Central memory CD8-positive, alpha-beta T cell (primary cell): ENCODE measurements at places on chromosomes 6 and 20.

DNA sequence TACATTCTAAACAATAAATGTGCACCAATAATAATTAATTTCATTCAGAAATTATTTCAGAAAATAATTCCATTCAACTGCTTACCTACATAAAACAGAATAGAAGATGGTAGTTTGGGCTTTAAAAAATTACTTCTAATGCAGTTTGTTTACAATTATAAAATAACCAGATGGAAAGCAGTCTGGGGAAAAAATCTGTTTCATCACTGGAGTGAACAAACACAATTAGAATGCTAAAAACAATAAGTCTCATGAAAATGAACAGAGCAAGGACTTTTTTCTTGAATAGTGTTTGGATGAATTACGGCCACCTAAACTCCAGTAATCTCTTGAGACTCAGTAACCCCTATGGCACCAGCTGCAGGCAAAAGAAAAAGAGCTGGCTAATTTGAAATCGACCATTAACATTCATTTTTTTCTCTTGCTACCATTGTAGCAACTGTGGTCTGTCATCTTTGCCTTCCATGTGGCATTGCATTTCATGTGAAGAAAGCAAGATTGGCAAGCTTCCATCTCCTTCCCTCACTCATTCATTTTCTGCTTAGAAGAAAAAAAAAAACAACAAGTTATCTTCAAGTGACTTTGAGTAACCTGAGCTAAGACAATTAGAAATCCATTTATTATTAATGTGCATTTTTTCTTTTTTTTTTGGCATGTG is 88.4 kb upstream of the CEP85L start:
- no peak overlapping the region for H3K4me3 ChIP-seq
- H3K27ac ChIP-seq = no peak overlapping the region
- DNase-seq = no peak
- peaks cover 8% of the 10 kb centered on the region for H3K27me3 ChIP-seq

DNA sequence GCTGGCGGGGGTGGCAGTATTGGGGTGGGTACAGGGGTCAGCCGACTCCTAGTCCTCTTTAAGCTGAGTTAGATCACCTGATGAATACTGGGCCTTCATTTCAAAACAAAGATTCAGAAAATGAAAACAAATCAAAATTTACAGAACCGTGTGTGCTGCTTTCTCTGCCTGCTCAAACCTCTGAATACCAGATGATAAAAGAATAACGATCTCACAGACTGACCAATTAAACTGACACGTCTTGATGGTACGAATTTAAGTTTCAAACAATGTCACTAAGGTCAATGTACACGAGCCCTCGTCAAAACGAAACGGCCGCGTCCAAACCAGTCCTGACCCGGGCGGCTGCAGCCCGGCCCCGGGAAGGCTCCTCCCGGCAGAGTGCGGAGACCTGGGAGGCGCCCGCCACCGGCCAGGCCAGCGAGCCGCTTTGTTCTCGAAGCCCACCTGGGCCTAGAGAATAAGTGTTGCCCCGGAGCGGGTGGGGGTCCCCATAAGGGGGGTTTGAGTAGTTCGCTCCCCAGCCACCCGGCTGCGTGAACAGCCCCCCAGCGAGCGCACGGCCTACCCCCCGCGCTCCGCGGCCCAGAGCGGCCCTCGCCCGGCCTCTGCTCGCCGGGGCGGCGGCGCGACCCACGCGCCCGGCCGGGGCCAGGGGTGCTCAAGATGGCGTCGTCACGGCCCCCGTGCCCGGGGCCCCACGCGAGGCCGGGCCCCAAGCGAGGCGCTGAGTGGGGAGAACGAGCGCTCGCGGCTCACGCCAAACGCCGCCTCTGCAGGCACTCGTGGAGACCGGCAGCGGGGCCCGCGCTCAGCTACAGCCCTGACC is 728 bp downstream of the PSMA7 start:
- peaks cover 56% of the 10 kb centered on the region for H3K36me3 ChIP-seq
- H3K27me3 ChIP-seq = no peaks in the 10 kb centered on the region
- no peak for DNase-seq

- no peaks in the 10 kb centered on the region for H3K27me3 ChIP-seq
- no peak overlapping the region for H3K4me3 ChIP-seq
- no peaks in the 10 kb centered on the region for H3K36me3 ChIP-seq
- no peak overlapping the region for H3K27ac ChIP-seq
- H3K4me1 ChIP-seq = no peaks in the 10 kb centered on the region
Measured at GRCh38 chr6:69022993-69023392, 387.9 kb downstream of the ADGRB3 start.

- H3K27me3 ChIP-seq = no peaks in the 10 kb centered on the region
- peaks cover 5% of the 10 kb centered on the region for H3K36me3 ChIP-seq
- no peak overlapping the region for H3K4me3 ChIP-seq
- H3K27ac ChIP-seq = no peak overlapping the region
- DNase-seq = no peak
Measured at GRCh38 chr6:116206231-116206903, 47.5 kb downstream of the TSPYL4 start.

DNA sequence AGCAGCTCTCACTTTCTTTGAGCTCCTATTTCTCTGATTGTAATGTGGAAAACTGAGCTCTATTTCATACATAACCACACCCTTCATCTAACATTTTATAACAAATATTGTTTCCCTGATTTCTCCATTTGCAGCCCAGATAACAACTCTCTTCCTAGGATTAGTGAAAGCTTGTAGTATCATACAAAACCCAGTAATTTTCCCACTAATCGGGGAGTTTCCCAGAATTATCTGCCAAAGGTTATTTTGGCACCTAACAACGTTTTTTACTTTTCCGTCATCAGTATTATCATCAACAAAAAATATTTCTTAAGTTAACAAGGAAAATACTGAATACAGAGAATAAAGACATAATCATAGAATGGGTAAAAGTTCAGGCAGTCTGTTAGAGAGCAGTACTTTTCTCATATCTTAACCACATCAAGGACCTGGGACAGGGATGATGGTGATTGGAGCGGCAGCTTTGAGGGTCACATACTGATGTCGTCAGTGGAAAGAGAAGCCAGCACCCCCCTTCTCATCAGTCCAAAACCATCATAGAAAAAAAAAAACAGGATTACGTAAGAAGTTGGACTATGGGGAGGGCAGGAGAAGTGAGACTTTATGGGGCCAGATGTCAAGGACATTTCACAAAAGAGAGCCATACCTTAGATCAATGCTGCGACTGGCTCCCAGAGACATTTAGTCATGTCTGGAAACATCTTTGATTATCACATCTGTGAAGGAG is 166.1 kb upstream of the TNFAIP3 start:
- no peak for DNase-seq
- H3K4me1 ChIP-seq = peaks cover 20% of the 10 kb centered on the region
- peaks cover 2% of the 10 kb centered on the region for H3K36me3 ChIP-seq
- peaks cover 12% of the 10 kb centered on the region for H3K27me3 ChIP-seq
- H3K4me3 ChIP-seq = no peak overlapping the region

- H3K4me3 ChIP-seq = no peak overlapping the region
- H3K27ac ChIP-seq = no peak overlapping the region
- H3K36me3 ChIP-seq = no peaks in the 10 kb centered on the region
- no peak for DNase-seq
Measured at GRCh38 chr20:3687655-3688054, 5.8 kb upstream of the ADAM33 start.

DNA sequence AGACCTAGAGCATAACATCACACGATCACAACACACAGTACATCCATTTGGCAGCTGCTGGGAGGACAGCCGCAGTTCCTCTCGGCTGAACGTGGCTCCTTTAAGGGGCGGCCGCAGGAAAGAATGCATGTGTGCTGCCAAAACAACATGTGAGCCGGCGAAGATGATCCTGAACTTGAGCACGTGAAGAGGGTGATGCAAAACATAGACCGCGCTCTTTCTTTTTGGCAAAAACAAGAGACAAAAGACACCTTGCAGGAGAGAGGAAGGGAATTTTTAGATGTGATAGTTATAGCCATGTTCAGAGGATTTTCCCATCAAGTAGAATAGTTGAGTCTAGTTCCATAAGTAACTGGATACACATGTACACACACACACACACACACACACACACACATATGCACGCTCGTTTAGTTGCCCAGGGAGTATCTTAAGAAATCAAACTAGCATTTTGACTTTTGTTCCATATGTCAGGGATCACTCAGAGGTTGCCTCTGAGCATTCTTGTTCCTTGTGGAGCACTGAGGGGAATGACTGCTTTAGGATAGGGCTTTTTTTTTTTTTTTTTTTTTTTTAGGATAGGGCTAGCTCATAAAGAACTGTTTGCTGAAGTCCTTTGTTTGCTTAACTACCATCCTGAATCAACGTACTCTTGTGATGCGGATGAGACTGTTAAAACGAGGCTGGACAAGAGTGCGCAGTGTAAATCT is 21.7 kb upstream of the RANBP9 start:
- no peak overlapping the region for H3K27ac ChIP-seq
- no peak overlapping the region for H3K4me3 ChIP-seq
- H3K36me3 ChIP-seq = no peaks in the 10 kb centered on the region

- no peak for DNase-seq
- H3K4me1 ChIP-seq = no peaks in the 10 kb centered on the region
- H3K27ac ChIP-seq = no peak overlapping the region
- H3K4me3 ChIP-seq = no peak overlapping the region
- no peaks in the 10 kb centered on the region for H3K36me3 ChIP-seq
Measured at GRCh38 chr20:40449974-40450616, 238.9 kb downstream of the MAFB start.

DNA sequence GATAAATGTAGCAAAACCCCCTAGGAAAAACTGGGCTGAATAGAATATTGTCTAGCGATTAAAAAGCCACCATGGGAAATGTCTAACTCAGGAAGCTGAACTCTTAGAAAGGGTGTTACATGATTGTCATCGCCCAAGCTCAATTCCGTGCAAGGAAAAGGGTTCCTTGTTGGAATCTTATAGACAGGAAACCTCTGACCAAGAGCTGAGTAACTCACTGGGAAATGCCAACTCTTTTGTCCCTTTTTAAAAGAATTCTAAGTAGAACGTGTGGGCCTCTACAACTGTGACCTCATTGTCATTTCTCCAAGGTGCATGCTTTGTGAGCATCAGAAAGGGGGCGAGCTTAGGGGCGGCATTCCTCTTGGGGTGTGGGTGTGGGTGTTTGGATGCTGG is 88.1 kb downstream of the SYNJ2 start:
- DNase-seq = no peak
- no peak overlapping the region for H3K4me3 ChIP-seq
- no peak overlapping the region for H3K27ac ChIP-seq
- H3K4me1 ChIP-seq = peaks cover 17% of the 10 kb centered on the region
- peaks cover 4% of the 10 kb centered on the region for H3K36me3 ChIP-seq

GRCh38 chr6:55046869-55047422 is 127.4 kb upstream of the HCRTR2 start:
- H3K4me3 ChIP-seq = no peak overlapping the region
- no peak overlapping the region for H3K27ac ChIP-seq
- H3K27me3 ChIP-seq = no peaks in the 10 kb centered on the region
- DNase-seq = no peak

GRCh38 chr20:44159125-44159524 is 27.9 kb downstream of the JPH2 start:
- DNase-seq = no peak
- no peaks in the 10 kb centered on the region for H3K4me1 ChIP-seq
- H3K36me3 ChIP-seq = no peaks in the 10 kb centered on the region

- no peaks in the 10 kb centered on the region for H3K27me3 ChIP-seq
- no peak overlapping the region for H3K4me3 ChIP-seq
- H3K4me1 ChIP-seq = no peaks in the 10 kb centered on the region
Measured at GRCh38 chr6:113750151-113750855, 106.8 kb upstream of the MARCKS start.

- peaks cover 9% of the 10 kb centered on the region for H3K27me3 ChIP-seq
- H3K36me3 ChIP-seq = no peaks in the 10 kb centered on the region
Measured at GRCh38 chr20:61219021-61219431, 33.0 kb upstream of the CDH4 start.

GRCh38 chr20:64052326-64052722 is 2.9 kb upstream of the SOX18 start:
- H3K27ac ChIP-seq = no peak overlapping the region
- no peak for DNase-seq
- H3K27me3 ChIP-seq = peaks cover 17% of the 10 kb centered on the region
- H3K36me3 ChIP-seq = peaks cover 1% of the 10 kb centered on the region
- peaks cover 4% of the 10 kb centered on the region for H3K4me1 ChIP-seq

GRCh38 chr6:6651335-6651734 is 62.8 kb downstream of the LY86 start:
- H3K36me3 ChIP-seq = peaks cover 3% of the 10 kb centered on the region
- H3K4me3 ChIP-seq = no peak overlapping the region
- H3K27ac ChIP-seq = no peak overlapping the region
- peaks cover 17% of the 10 kb centered on the region for H3K4me1 ChIP-seq
- no peak for DNase-seq
- H3K27me3 ChIP-seq = no peaks in the 10 kb centered on the region

DNA sequence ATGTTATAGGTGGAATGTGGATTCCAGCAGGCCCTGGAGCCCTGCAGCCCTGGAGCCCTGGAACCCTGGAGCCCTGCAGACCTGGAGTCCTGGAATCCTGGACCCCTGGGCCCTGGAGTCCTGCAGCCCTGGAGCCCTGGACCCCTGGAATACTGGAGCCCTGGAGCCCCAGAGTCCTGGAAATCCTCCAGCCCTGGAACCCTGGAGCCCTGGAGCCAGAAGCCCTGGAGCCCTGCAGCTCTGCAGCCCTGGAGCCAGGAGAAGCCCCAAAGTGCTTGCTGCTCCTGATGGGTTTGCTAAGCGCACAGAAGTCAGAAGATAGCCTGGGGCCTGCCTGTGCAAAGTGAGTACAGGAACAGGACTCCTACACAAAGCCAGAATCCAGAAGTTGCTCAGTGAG is 223.1 kb upstream of the PDE10A start:
- DNase-seq = no peak
- no peak overlapping the region for H3K27ac ChIP-seq
- H3K36me3 ChIP-seq = peaks cover 5% of the 10 kb centered on the region
- H3K4me1 ChIP-seq = peaks cover 8% of the 10 kb centered on the region
- no peak overlapping the region for H3K4me3 ChIP-seq

GRCh38 chr6:37010402-37010892 is 5.0 kb downstream of the FGD2 start:
- no peaks in the 10 kb centered on the region for H3K27me3 ChIP-seq
- no peak overlapping the region for H3K4me3 ChIP-seq
- DNase-seq = no peak
- no peak overlapping the region for H3K27ac ChIP-seq
- peaks cover 15% of the 10 kb centered on the region for H3K4me1 ChIP-seq
- H3K36me3 ChIP-seq = no peaks in the 10 kb centered on the region

GRCh38 chr20:4076671-4077070 is 61.3 kb upstream of the RNF24 start:
- no peaks in the 10 kb centered on the region for H3K36me3 ChIP-seq
- no peak overlapping the region for H3K4me3 ChIP-seq
- H3K4me1 ChIP-seq = peaks cover 13% of the 10 kb centered on the region
- no peaks in the 10 kb centered on the region for H3K27me3 ChIP-seq
- no peak overlapping the region for H3K27ac ChIP-seq

DNA sequence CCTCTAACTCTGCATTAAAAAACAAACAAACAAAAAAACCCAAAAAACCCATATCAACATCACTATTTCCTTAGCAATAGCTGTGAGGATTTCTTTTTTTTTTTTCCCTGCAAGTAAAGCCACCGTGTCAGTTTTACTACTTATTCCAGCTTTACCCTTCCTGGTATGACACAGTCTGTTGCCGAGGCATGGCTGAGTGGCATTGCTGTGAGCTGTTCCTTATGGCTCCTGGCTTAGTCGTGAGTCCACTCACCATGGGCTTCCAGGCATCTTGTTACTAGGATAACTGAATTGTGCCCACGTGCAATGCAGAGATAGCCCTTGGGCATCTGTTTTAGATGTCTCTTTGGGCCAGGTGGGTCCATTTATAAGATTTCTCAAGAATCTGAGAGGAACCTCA is 84.8 kb downstream of the LRRC1 start:
- no peak for DNase-seq
- no peaks in the 10 kb centered on the region for H3K4me1 ChIP-seq
- H3K36me3 ChIP-seq = no peaks in the 10 kb centered on the region
- no peak overlapping the region for H3K27ac ChIP-seq
- no peak overlapping the region for H3K4me3 ChIP-seq
